ENCODE measurements at places on chromosomes 7 and 10. TPM values are rescaled to one million over a fixed set of nuclear protein-coding genes. Genes with fewer than 3 reads are reported as not detected.

Gene PPP1R9A
- 0.08 TPM for total RNA-seq

Gene NRP1
- total RNA-seq = 2.0 TPM

Gene CASD1
- 20.7 TPM for total RNA-seq

Gene VENTX
- not detected for total RNA-seq

Gene IL15RA
- 31.8 TPM for total RNA-seq

Gene INHBA
- not detected for total RNA-seq

Gene TMEM140
- total RNA-seq = 2.8 TPM

Gene TRIM73
- total RNA-seq = 2.6 TPM

Gene ERCC6
- 14.9 TPM for total RNA-seq

Gene ADGRA1
- not detected for total RNA-seq

Gene AMZ1
- not detected for total RNA-seq

Gene ACTR3C
- 4.7 TPM for total RNA-seq

Gene DLD
- total RNA-seq = 112 TPM

Gene TUBB8
- not detected for total RNA-seq

Gene ITPRID1
- not detected for total RNA-seq

Gene SPDYE16
- total RNA-seq = 0.30 TPM

Gene HOXA7
- not detected for total RNA-seq

Gene TSPAN33
- total RNA-seq = 17.7 TPM

Gene GPC2
- total RNA-seq = 2.8 TPM

Gene FFAR4
- not detected for total RNA-seq

Gene PTPRE
- total RNA-seq = 38.3 TPM

Gene AIMP2
- total RNA-seq = 80.8 TPM

Gene SPDYE8
- not detected for total RNA-seq

Gene SLC13A1
- total RNA-seq = not detected

Gene GPNMB
- total RNA-seq = 0.72 TPM

Gene FEZF1
- total RNA-seq = not detected

Gene PSMG3
- 74.6 TPM for total RNA-seq

Gene VSTM4
- 0.06 TPM for total RNA-seq

Gene SPDYE5
- total RNA-seq = not detected

Gene LARP4B
- total RNA-seq = 127 TPM

Gene PRLHR
- total RNA-seq = not detected

Gene PIK3CG
- total RNA-seq = 26.9 TPM

Gene TMEM236
- 0.04 TPM for total RNA-seq

Gene DPYSL4
- total RNA-seq = 10.1 TPM

Gene CPVL
- not detected for total RNA-seq

Gene PLXDC2
- total RNA-seq = not detected

Gene TDRD1
- 0.25 TPM for total RNA-seq

Gene SPDYE9
- not detected for total RNA-seq

Gene GRM3
- not detected for total RNA-seq

Gene CALML3
- total RNA-seq = not detected

Gene JAZF1
- 5.7 TPM for total RNA-seq

Gene NSUN6
- 11.8 TPM for total RNA-seq

Gene SLC35B4
- total RNA-seq = 23.1 TPM

Gene ANKRD30A
- total RNA-seq = not detected

Gene TLX1
- total RNA-seq = not detected

Gene KCNH2
- 0.13 TPM for total RNA-seq

Gene HKDC1
- total RNA-seq = not detected

Gene SYT15
- total RNA-seq = 0.42 TPM

Gene SGCE
- total RNA-seq = 1.1 TPM

Gene FKBP6
- not detected for total RNA-seq

Gene LRCH4
- total RNA-seq = 80.3 TPM

Gene AKR1C4
- total RNA-seq = not detected

Gene LLCFC1
- total RNA-seq = not detected

Gene PLCE1
- total RNA-seq = not detected

Data from activated CD8-positive, alpha-beta memory T cell treated with anti-CD3 and anti-CD28 coated beads for 36 hours (primary cell).